Hepatocyte (in vitro differentiated cells): ENCODE measurements at places on chromosomes 11 and 22. TPM values are rescaled to one million over a fixed set of nuclear protein-coding genes. Genes with fewer than 3 reads are reported as not detected.

- no peak for DNase-seq
Measured at GRCh38 chr22:17576470-17576869, 13.2 kb downstream of the SLC25A18 start.

DNA sequence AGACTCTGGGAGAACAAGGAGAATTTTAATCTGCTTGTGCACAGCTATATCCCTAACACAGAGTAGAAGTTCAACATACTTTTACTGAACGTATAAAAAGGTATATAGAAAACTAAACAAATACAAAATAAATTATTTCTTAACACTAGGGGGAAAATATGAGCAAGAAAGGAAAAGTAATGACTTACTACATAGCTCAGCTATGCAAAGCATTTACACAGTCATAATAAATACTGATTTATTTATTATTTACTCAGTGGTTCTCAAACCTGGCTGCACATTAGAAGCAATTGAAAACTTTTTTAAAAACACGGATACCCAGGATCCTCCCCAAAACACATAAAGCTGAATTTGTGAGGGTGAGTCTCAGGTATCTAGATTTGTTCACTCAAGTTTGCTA, 182.5 kb downstream of the TTC28 start:
- DNase-seq: no peak

- no peak for DNase-seq
Measured at GRCh38 chr11:83681031-83681781, 395.0 kb upstream of the CCDC90B start.

DNA sequence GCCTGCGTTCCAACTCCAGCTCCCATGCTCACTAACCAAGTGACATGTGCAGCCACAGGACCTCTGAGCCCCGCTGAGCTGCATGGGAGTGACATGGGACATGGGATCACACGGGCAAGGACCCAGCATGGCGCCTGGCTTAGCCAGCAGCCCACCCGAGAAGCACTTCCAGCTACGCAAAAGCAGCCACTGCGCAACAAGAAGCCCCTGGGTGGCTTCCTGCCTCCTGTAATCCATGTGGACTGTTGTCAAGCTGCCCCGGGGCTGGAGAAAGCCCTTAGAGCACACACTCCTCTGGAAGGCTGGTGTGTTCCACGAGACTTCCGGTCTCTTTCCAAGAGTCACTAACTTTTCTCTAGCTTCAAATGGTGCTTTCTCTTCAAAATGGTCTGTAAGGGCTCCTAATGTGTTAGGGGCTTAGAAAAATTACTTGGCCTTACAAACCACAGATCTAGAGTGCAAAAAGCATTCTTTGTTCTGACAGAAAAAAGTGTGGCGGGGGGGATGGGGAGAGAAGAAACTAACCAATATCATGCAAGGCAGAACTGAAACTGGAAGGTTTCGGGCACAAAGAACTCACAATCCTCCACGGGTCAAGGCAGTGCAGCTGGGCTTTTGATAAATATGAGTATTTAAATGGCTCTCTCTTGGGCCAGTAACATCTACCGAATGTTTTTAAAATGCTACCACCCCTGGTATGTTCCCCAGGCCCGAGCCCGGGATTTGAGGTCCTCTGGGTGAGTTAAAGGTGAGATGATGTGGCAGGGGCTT, 5.5 kb downstream of the C11orf24 start:
- no peak for DNase-seq

- DNase-seq: no peak
Measured at GRCh38 chr11:113419454-113420003, 31.9 kb downstream of the ANKK1 start.

- no peak for DNase-seq
Measured at GRCh38 chr22:30598986-30599385, 7.3 kb upstream of the PES1 start.

DNA sequence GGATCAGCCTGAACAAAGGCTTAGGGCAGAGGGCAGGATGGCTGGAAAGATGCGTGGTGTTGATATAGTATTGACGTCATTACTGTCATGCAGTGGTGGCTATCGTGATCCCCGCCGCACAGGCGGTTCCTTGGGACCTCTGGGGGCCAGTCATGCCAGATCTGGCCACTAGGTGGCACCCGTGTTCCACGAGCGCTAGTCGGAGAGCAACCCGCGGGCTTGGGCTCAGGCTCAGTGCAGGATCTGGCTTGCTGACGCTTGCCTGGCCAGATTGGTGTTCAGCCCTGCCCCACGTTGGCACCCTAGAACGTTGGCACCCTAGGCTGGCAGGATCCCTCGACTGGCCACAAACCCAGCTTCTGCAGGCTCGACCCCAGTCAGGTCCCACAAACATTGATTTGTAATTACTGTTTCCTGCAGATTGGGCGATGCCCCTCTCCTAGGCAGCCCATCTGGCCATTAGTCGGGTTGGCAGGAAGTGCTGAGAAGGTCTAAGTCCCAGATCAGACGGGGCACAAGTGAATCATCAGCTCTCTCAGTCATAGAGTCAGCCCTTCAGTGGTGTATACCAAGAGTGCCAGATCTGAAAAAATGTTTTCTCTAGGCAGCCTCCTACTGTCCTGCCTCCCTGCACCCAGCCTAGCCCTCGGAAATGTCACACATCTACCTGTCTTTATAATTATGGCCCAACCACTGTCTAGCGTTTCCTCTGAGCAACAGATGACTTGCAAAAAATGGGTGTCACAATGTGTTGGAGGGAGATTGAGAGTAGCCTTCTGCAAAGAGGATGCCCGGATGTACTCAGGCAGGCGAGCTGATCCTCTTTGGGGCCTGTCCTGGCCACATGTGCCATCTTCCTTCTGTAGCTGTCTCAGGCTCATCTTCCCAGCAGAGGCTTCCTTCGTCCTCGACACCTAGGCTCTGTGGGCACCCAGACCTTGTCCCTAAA, 315.3 kb downstream of the TMEM135 start:
- DNase-seq: peak; percentile 91

The FXYD6 gene
- total RNA-seq: 19.5 and 28.3 TPM in 2 replicates

The SNX32 gene
- total RNA-seq: 2.3 and 2.9 TPM in 2 replicates

The FGF19 gene
- total RNA-seq: 0.16 and 1.0 TPM in 2 replicates

The SYT7 gene
- 13.5 and 15.5 TPM in 2 replicates for total RNA-seq

The NTM gene
- total RNA-seq: 2.2 and 4.9 TPM in 2 replicates

The ADAMTS15 gene
- total RNA-seq: 10.1 and 14.6 TPM in 2 replicates

The APOA4 gene
- total RNA-seq: 1,055 and 1,133 TPM in 2 replicates

The RAB36 gene
- total RNA-seq: 1.8 and 2.7 TPM in 2 replicates

The GGTLC3 gene
- total RNA-seq: not detected in 2 replicates

The SCGB1A1 gene
- not detected in 2 replicates for total RNA-seq
